ENCODE measurements at places on chromosomes 13 and 19. TPM values are rescaled to one million over a fixed set of nuclear protein-coding genes. Genes with fewer than 3 reads are reported as not detected.

DNA sequence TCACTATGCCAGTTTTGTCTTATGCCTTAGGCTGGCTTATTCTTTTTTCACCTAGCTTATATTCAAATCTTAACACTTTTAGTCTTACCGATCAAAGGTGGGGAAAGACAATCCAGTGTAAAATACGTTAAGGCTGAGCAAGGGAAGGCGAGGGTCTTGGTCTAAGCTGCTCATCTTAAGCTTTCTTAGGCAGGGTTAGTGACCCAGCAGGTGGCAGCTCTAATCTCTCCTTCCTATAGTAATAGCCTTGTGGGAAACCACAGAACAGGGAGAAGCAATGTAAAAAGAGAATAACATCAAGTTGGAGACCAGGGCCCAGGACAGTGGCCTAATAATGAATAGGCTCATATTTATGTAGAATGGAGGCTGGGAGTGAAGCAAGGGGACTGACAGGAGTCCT is 45.9 kb downstream of the COG3 start:
- no peak for DNase-seq
- H3K4me3 ChIP-seq = no peak overlapping the region
- no peaks in the 10 kb centered on the region for H3K4me1 ChIP-seq
- H3K36me3 ChIP-seq = peaks cover 25% of the 10 kb centered on the region
- no peak overlapping the region for H3K27ac ChIP-seq

GRCh38 chr19:4976401-4977298 is 7.7 kb downstream of the KDM4B start:
- peaks cover 7% of the 10 kb centered on the region for H3K36me3 ChIP-seq
- peak overlapping the region; percentile 54 for H3K27ac ChIP-seq
- no peaks in the 10 kb centered on the region for H3K27me3 ChIP-seq
- H3K4me3 ChIP-seq = no peak overlapping the region
- peak; percentile 88 for DNase-seq

DNA sequence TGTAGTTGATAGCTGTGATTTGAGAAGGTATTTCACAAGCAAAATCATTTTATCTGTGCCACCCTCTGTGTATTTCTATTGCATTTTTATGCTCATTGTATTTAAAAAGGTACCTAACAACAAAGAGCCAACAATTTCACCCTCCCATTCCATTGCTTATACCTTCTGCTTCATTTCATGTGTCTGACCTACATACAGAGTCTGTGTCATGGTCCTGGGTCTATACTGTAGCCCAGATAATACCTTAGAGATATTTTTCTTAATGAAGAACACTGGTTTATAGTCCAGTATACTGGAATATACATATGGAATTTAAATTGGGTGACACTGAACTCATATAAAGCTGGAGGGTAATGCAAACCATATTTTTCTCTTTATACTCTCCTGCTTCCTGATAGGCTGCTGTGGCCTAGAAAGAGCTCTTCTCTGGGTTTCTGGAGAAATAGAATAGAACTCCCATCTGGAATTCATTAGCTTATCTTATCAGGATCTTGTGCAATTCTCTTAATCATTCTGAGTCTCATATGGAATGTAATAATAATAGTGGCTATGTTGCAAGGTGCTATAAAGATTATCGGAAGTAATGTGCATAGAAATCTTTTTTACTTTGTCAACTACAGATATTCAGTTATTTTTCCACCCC is 31.8 kb upstream of the SPART start:
- H3K4me3 ChIP-seq = no peak overlapping the region
- DNase-seq = peak; percentile 20
- no peaks in the 10 kb centered on the region for H3K4me1 ChIP-seq
- no peak overlapping the region for H3K27ac ChIP-seq

DNA sequence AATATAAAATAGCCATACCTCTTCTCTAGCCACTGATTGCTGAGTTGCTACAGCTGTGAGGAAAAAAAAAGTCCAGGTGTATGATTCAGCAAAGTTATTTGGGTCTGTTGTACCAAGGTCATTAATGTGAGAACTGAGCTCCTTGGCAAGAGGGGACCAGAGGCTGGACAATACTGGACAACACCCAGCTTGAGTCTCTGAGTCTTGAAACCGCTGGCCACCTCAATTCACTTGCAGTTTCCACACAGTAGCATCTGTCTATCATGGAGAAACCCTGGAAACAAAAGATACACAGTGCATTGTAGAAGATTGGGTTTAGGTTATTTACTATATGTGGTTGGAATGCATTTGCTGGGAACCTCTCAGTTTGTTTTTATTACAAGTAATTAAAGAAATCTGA is 60.4 kb downstream of the WDFY2 start:
- DNase-seq = peak; percentile 32
- H3K36me3 ChIP-seq = no peaks in the 10 kb centered on the region
- H3K4me1 ChIP-seq = peaks cover 4% of the 10 kb centered on the region

Gene TMEM38A
- total RNA-seq = 86.7 TPM

DNA sequence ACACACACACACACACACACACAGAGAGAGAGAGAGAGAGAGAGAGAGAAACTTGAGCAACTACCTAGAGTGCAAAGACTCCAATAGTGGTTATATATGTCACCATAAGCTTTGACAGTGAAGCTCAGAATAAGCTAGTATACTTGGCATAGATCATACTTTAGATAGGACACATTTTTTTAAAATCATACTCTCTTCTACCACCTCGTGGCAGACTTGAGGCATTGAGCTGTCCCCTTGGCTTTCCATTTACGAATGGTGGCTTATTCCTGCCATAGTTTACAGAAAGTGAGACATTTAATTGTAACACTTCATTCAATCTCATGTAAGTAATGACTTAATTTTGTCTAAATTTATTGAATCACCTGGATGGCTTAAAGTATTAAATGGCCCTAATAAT is 108.2 kb downstream of the EDNRB start:
- H3K36me3 ChIP-seq = no peaks in the 10 kb centered on the region
- no peaks in the 10 kb centered on the region for H3K4me1 ChIP-seq
- no peaks in the 10 kb centered on the region for H3K27me3 ChIP-seq
- H3K4me3 ChIP-seq = no peak overlapping the region
- H3K27ac ChIP-seq = no peak overlapping the region
- no peak for DNase-seq

Gene MAST1
- 0.09 TPM for total RNA-seq

Gene POMP
- 63.9 TPM for total RNA-seq

- H3K4me1 ChIP-seq = peaks cover 14% of the 10 kb centered on the region
- no peaks in the 10 kb centered on the region for H3K36me3 ChIP-seq
- H3K27me3 ChIP-seq = peaks cover 54% of the 10 kb centered on the region
- H3K4me3 ChIP-seq = no peak overlapping the region
Observed at GRCh38 chr13:28533441-28534166, 38.7 kb upstream of the FLT1 start.

Gene CALR3
- total RNA-seq = not detected

DNA sequence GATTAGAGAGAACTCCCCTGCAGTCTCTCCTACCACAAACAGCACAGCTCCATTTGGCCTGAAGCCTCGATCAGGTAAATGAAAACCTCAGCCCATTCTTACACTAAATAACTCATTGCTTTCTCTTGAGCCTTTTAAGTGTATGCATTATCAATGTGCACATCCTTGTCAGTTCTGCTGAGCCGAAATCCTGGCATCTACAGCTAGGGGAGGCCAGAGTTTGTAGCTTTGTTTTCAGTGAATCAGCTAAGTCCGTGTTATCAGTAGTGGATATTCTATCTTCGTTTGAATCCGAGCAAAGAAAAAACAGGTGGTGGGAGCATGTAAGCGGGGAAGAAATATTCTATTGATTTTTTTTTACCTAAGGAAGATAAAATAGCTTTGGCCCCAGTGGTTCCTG is 84.4 kb downstream of the ESD start:
- no peak for DNase-seq
- H3K27ac ChIP-seq = no peak overlapping the region
- H3K4me1 ChIP-seq = no peaks in the 10 kb centered on the region
- H3K4me3 ChIP-seq = no peak overlapping the region
- peaks cover 29% of the 10 kb centered on the region for H3K36me3 ChIP-seq
- no peaks in the 10 kb centered on the region for H3K27me3 ChIP-seq

Gene GIPC3
- total RNA-seq = 0.22 TPM

DNA sequence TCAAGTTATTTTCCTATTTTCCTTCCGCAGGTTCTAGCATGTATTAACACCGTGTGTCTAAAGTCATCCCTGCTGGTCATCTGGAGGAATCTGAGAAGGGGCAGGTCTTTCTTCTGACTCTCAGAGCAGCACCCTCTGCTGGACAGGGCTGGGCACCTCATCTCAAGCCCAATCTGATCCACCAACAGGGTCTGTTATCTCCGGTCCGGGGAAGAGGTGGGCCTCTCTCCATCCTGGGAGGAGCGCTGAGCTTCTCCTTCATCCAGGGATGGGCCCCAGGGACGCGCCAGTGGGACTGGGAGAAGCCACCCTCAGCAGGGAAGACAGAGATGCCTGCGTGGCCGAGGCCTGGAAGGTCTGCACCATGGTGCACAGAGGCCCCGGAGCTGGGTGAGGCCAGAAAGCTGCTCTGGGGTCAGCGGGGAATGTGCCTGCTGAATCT is 26.0 kb upstream of the ZNF331 start:
- H3K27ac ChIP-seq = no peak overlapping the region
- no peaks in the 10 kb centered on the region for H3K36me3 ChIP-seq
- no peaks in the 10 kb centered on the region for H3K27me3 ChIP-seq
- H3K4me3 ChIP-seq = no peak overlapping the region
- DNase-seq = peak; percentile 61

DNA sequence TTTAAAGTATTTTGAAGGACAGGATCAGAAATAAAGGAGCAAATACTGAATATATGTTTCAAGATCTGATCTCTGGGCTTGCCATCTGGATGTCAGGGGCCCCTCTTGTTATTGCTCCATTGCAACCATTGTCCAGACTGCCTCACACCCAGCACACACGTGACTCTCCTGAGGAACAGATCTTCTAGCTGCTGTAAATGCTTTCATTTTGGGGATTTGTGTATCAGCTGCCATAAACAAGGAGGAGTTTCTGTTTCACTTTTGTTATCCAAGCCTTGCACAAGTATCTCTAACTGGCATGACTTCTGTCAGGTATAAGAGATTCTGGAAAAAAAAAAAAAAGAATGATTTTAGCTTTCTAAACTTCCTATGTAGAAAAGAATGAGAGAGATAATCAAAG is 1624.1 kb upstream of the PRR20A start:
- no peaks in the 10 kb centered on the region for H3K4me1 ChIP-seq
- no peak overlapping the region for H3K27ac ChIP-seq

Gene COQ8B
- 18.2 TPM for total RNA-seq

GRCh38 chr19:42368360-42368759 is 21.7 kb downstream of the CNFN start:
- peaks cover 15% of the 10 kb centered on the region for H3K4me1 ChIP-seq
- DNase-seq = no peak
- H3K36me3 ChIP-seq = peaks cover 41% of the 10 kb centered on the region
- H3K4me3 ChIP-seq = no peak overlapping the region

Gene WDR87
- total RNA-seq = under 0.01 TPM

- DNase-seq = peak; percentile 64
- H3K4me1 ChIP-seq = no peaks in the 10 kb centered on the region
- H3K4me3 ChIP-seq = no peak overlapping the region
- H3K27ac ChIP-seq = no peak overlapping the region
- H3K27me3 ChIP-seq = peaks cover 33% of the 10 kb centered on the region
- H3K36me3 ChIP-seq = no peaks in the 10 kb centered on the region
Observed at GRCh38 chr13:99916366-99917103, 55.0 kb downstream of the ZIC5 start.

GRCh38 chr13:64538711-64539110 is 2691.4 kb downstream of the PCDH9 start:
- H3K36me3 ChIP-seq = no peaks in the 10 kb centered on the region
- H3K27me3 ChIP-seq = no peaks in the 10 kb centered on the region
- DNase-seq = no peak
- H3K27ac ChIP-seq = no peak overlapping the region
- H3K4me3 ChIP-seq = no peak overlapping the region

DNA sequence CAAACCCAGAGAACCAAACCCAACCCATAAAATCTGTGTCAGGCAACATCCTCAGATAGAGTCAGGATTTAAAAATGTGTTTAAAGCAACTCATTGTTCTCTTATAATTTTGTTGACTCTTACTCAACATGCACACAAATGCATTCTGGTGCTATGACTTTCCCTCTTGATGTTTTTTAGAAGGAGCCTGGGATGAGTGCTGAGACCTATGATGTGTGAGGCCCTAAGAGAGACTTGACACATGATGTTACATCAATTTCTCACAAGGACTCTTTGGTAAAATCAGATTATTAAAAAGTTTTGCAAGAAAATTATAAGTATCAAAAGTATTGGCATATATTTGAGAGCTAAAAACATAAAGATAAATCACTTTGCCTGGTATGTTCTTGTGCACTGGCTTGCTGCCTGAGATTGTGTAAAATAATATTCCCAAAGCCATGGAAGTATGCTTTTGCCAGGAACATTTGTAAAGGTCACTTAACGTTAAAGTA is 173.9 kb downstream of the DCLK1 start:
- H3K27ac ChIP-seq = peak overlapping the region; percentile 66
- no peak overlapping the region for H3K4me3 ChIP-seq
- peaks cover 22% of the 10 kb centered on the region for H3K4me1 ChIP-seq
- no peaks in the 10 kb centered on the region for H3K36me3 ChIP-seq
- peak; percentile 93 for DNase-seq

Gene SNRNP70
- 157 TPM for total RNA-seq

Gene UBE2L5
- 0.18 TPM for total RNA-seq

DNA sequence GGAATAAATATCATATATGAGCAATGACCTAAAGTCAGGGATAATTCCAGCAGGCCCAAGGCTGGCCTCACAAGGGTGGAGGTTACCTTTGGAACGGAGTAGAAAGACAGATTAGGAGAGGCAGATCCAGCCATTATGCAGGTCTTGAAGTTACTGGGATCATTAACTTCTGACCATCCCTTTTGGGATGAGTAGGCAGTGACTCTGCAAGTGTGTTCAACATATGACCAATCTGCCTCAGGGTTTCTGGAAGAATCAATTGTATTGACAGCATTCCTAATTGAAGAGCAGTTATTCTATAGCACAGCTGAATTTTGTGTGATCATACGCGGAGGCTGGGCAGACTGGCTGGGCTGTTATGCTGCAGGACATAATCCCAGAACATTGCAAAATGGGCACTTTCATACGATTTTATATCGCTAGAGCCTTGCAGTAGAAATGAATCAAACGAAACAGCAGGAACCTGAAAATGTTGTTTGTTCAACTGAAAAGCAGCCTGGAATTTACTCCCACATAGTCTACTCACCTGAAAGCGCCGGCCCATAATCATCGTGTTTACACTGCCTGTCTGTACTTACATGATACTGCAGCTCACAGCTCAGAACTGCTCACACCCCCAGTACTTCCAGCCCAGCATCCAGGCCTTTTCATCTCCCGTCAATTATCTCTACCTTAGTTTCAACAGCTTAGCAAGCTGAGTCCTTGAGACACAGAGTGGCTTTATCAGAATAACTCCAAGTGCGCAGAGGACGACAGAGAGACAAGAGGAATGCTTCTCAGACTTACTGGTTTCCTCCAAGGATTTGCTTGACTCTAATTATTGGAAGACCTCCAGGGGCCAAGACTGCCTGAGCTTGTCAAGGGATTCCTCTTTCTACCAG is 556.1 kb downstream of the EFNB2 start:
- H3K27me3 ChIP-seq = no peaks in the 10 kb centered on the region
- no peak overlapping the region for H3K27ac ChIP-seq
- DNase-seq = no peak
- H3K4me1 ChIP-seq = no peaks in the 10 kb centered on the region
- H3K4me3 ChIP-seq = no peak overlapping the region

Gene ADAMTSL5
- total RNA-seq = 4.8 TPM
